ENCODE measurements at places on chromosomes 3 and 15.

DNA sequence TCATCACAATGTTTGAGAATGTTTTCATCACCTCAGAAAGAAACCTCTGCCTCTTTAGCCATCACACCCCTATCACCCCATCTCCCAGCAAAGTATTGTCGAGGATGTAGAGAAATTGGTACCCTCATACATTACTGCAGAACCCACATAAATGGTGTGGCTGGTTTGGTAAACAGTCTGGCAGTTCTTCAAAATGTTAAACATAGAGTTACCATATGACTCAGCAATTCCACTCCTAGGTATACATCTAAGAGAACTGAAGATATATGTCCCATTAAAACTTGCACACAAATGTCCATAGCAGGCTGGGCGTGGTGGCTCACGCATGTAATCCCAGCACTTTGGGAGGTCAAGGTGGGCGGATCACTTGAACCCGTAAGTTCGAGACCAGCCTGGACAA lies 8.7 kb upstream of the ETFA start:
- no peak for DNase-seq

DNA sequence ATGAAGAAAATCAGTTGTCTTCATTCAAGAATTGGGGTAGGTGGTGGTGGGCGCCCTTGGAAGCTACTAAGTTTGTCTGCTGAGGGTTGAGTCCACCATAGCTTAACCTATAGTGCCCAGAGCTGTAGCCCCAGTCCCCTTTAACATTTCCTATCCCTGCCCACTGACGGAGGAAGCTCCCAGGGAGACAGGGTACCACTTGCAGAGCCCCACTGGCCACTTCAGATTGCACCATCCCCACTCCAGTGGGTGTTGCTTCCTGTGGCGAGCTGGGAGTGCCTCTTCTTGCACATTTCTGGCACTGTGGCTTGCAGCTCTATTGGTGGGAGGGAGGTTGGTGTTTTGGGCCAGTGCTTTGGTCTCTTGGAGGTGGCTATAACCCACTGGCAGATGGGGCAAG lies 2.7 kb downstream of the PXYLP1 start:
- DNase-seq: no peak

DNA sequence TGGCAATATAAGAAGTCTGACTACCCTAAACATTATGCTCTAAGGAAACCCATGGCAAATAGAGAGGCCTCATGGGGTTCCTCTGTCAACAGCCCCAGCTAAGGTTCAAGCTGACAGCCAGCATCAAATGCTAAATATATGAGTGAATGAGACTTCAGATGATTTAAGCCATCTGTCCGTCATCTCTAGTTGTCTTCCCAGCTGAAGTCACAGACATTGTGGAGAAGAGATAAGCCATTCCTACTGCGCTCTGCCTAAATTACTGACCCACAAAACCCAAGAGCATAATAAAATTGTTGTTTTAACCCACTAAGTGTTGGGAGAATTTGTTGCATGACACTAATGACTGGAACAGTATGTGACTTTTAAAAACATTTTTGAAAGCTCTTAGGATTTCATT lies 87.3 kb upstream of the IGSF10 start:
- no peak for DNase-seq

DNA sequence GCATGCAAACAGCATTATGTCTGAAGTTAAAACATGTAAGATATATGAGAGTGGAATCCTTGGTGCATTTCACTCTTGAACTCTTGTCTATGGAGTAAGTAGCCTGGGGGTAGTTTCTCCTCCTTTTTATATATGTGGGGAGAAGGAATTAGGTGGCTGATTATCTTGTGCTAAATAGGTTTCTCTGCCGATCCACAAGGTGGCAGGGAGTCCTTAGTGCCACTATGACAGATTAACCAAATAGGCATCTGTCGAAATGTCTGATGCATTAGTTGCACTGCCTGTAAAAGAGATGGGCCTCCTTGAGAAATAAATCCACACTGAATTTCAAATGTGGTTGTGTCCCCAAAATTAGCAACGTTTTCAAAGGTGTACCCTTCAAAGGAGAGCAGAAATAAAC lies 170.1 kb downstream of the CNTN4 start:
- no peak for DNase-seq

DNA sequence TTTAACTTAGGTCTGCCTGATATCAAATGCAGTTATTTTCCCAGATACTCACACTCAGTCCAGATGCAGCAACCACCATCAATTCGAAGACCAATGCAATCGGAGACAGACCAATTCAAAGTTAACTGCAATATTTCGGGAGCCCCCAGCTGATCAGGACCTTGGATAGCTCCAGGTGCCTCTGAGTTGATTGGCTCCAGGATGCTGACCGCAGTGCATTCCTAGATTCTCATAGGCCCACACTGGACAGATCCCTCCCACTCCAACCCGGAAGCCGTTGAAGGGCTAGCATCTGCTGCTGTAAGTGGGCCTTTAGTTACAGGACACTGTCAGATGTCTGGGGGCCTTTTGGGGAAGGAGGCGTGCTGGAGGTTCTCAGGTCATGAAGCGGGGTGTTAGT lies 89.5 kb upstream of the ATP2B2 start:
- DNase-seq: no peak

DNA sequence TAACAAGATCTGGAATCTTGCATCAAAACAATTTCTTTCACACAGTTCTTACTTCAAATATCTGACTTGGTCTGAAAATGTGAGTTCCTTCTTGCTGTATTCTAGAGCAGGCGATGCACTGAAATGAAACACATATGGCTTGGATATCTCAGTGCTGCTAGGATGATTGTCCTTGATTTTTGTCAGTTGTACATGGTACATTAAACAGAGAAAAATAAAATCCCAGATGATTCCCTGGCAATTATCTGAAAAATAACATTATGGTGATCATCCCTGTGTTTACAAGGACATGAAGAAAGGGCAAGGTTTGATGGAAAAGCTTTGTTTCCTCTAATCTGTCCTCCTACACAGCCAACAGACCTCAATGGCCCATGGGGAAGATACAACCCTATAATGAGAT lies 10.6 kb downstream of the LMCD1 start:
- DNase-seq: no peak

- DNase-seq: no peak
Measured at GRCh38 chr3:150172356-150172755, 201.7 kb upstream of the PFN2 start.

GRCh38 chr3:57893668-57894067 lies 114.6 kb upstream of the FLNB start:
- no peak for DNase-seq

DNA sequence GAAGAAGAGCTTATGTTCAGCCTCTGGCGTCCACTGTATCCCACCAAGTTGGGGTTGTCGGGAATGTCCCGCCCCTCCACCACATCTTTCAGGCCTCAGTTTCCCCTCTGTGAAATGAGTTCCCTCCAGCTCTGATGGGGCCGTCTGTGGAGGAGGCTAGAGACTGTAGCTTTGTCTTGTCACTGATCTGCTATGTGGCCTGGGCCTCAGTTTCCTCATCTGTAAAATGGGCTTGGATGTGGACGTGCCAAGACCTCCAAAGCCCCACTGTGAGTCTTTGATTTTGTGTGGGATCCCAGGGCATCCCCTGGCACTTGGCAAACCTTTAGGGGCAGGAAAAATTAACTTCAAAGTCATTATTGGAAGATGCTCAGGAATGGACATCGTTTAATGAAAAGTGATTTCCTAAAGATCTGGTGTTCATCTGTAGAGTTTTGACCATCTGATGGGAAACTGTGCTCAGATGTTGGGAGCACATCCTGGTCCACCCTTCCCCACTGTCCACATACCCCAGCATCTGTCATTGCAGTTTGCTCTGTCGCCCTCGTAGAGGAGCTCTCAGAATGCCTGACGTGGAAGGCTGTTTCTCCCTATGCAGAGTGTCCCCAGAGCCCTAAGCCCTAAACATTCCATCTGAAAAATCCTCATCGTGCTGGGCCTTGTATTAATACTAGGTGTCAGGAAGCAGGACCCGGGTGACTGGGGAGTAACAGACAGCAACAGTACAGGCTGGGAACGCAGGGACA lies 28.5 kb downstream of the SLC6A6 start:
- DNase-seq: no peak

GRCh38 chr3:185959609-185960521 lies 22.1 kb upstream of the TRA2B start:
- DNase-seq: no peak

GRCh38 chr3:105284876-105285275 lies 81.8 kb upstream of the ALCAM start:
- no peak for DNase-seq

DNA sequence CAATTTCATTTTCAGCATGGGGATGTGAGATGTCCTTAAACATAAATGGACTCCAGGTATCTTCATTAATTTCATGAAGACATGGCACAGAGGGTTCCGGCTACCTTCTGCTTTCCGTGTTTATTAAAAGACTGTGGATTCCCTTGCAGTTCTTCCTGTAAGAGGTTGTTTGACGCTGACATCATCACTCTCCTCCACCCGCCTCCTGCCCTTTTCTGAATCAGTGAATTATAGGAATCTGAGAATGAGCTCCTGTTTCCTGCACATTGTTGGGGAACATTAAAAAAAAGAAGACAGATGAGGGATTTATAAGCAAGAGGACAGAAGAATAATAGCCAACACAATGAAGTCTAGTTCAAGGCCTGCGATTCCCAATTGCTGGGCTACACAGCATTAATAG lies 191.3 kb downstream of the LPP start:
- DNase-seq: no peak

DNA sequence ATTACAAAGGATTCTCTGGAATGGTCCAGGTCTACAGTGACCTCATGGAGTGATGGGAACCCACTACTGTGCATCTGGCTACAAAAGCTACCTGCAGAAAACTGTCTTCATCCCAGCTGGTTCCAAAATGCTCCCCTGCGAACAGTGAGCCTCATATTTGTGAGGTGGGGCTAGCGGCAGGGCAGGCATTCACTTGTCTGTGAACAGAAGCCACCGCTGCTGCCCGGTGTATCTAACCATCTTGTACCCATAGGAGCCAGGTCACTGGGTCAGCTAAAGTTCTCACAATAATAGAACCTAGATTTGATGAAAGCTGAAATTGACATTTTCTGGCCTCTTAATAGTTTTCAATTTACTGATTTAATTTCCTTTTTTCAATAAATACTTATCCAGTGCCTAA lies 150.7 kb downstream of the KLF13 start:
- DNase-seq: no peak

DNA sequence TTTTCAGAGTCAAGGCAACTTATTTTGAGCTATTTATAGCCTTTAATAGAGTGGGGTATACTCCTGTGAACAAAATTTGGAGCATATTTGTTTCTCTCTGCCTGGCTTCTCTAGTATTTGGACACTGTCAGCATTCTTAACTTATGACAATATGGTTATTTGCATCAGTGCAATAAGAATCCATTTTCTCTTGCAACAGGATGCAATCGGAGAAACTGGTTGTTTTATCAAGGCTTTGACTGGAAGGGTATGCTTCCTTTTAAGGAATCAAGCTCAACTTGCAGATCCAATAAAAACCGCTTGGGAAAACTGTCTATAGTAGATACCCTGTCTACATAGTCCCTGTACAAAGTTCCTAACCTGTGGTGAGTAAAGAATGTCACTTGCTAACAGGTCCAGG lies 106.7 kb downstream of the DPH6 start:
- no peak for DNase-seq

- no peak for DNase-seq
Measured at GRCh38 chr3:101857301-101857741, 8.0 kb downstream of the NFKBIZ start.

- no peak for DNase-seq
Measured at GRCh38 chr15:57527382-57528091, 64.2 kb upstream of the MYZAP start.
